Foreskin keratinocyte (primary cell): ENCODE measurements at places on chromosomes 1 and 21. TPM values are rescaled to one million over a fixed set of nuclear protein-coding genes. Genes with fewer than 3 reads are reported as not detected.

- no peak for DNase-seq
Observed at GRCh38 chr1:3625151-3625907, 514 bp downstream of the TPRG1L start.

- DNase-seq = peak; percentile 66
Observed at GRCh38 chr21:31337996-31338907, 5.8 kb downstream of the TIAM1 start.

DNA sequence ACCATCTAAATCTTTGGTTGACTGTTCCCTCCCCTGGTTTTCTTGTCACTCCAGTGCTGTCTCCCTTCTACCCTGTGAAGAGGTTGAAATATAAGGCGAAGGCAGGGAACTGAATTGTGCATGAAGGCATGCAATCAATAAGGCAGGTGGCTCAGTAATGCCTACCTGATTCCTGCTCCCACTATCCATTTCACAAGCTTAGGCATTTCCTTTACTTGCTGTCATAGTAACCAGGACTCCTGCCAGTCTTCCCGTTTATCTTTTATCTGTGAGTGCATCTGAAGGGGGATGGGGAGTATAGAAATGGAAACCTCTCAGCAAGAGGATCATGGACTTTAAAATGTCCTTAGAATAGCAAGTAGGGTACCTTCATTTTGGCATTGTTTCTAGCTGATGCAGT, 40.5 kb downstream of the MRPS6 start:
- no peak for DNase-seq

DNA sequence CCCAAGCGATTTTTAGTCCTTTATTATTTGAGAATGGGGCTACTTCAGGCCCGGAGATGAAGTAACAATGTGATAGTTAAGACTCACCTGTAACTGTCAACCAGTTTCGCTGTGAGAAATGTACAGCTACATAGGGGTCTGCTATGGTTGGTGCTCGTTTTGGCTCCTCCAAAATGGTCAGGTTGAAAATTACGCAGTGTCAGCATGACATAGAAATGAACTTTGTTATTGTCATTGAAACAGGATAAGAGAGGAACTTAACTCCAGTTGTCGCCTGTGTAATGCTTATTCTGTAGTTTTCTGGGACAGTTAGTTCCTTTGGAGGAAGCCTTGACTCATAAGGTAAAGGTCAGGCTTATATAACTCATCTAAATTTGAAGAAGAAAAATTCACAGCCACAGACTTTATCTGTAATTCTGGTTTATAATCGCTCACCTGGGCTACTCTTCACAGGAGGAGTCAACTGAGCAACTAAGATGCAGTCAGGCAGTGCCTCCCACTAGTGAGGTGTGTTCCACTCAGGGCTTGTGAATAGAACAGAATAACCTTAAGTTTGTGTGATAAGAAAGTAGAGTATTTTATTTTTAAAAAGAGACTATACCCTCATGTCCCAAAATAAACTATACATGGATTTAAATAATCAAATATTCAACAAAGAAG, 130.9 kb downstream of the CD247 start:
- DNase-seq = no peak

- DNase-seq = no peak
Observed at GRCh38 chr1:180234369-180235076, 4.5 kb downstream of the LHX4 start.

DNA sequence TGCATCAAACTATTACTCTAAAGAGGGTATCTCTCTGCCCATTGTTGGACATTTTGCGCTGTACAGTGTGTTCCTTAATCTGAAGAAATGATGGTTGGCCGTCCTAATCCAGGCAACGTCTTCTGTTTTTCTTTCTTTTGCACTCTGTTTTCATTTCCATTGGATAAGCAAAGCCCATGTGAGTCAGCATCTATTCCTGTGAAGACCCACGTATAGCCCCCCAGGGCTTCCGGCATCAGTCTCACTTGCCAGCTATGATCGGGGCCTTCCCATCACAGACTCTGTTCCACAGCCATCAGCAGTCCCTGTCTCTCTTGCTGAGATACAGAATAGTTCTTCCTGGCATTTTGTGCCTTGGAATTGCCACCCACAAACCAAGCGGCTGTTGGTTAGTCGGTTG, 29.2 kb upstream of the BRDT start:
- DNase-seq = no peak

DNA sequence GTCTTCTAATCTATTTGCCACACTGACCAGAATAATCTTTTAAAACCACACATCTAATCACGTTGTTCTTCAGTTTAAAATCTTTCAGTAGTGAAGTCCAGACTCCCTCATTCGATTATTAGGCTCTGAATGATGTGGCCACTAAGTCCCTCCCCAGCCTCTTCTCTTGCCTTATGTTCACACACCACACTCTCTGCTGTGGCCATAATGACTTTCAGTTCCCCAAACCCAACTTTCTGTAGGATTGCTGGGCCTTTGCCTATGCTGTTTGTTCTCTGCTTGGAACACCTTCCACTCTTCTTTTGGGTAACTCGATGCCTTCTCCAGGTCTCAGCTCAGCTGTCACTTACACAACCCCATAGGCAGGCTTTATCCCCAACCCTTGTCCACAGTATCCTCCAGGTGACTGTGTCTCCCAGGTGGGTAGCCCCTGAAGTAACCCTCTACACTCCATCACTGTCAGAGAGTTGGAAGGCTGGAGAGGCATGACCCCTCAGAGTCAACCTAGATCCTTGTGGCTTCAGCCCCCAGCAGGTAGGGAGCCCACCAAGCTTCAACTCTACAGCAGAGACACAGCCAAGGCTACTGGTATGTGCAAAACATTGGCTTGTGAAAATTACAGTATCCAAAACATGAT, 8.4 kb upstream of the SLC37A1 start:
- DNase-seq = no peak

- DNase-seq = no peak
Observed at GRCh38 chr1:163163881-163164582, 38.7 kb downstream of the RGS5 start.

DNA sequence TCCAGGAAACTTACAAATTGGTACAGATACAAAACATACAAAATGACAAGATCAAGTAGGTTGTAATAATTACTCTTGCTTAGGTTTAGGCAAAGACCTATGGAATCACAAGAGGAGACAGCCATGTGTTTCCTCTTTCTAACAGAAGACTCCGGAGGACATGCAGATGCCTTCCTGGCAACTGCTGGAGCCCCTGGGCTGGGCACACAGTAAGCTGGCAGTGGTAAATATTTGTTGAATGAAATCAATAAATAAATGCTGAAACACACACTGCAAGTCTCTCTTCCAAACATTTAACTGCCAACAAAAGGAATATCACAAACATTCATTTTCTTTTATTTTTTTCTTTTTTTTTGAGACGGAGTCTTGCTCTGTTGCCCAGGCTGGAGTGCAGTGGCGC, 149.4 kb downstream of the SLC45A1 start:
- no peak for DNase-seq

DNA sequence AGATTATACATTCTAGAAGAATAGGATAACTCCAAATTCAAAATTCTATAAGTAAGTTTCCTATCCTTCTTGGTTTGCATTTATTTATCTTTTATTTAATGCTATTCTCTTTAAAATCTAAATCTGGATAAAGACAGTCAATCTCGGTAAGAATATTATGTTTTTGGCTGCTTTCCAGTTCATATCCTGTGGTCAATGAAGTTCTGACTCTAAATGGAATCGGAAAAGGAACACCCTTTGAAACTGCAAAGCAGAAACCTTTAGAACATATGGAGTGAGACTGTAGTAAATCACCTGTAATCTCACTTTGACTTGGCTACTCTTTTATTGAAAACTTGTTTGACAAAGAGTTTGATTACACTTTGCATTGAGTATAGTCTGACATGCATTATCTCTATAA, 85.2 kb downstream of the KIFAP3 start:
- no peak for DNase-seq

GRCh38 chr1:79133774-79134364, 127.3 kb upstream of the ADGRL4 start:
- DNase-seq = no peak

- no peak for DNase-seq
Observed at GRCh38 chr21:29909571-29909970, 30.2 kb downstream of the GRIK1 start.

DNA sequence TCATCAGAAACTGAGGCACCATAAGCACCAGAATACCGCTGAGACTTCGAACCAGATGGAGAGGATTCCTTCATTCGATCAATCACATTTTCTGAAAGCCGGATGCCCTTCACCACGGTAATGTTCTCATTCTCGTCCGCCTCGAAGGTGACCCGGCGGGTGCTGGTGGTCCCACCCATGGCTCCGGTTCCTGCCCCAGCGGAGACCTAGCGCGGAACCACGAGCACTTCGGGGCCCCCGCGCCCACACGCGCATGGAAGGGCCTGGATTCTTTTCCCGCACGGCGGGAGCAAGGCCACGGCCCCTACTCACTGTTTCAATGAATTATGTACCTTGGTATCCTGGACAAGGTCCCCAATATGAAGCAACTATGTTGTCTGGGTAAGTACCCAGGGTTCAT, 33.1 kb upstream of the WDTC1 start:
- no peak for DNase-seq

GRCh38 chr1:178518894-178519293, 6.0 kb downstream of the TEX35 start:
- peak; percentile 72 for DNase-seq

- no peak for DNase-seq
Observed at GRCh38 chr21:45613881-45614280, 29.6 kb upstream of the PCBP3 start.

DNA sequence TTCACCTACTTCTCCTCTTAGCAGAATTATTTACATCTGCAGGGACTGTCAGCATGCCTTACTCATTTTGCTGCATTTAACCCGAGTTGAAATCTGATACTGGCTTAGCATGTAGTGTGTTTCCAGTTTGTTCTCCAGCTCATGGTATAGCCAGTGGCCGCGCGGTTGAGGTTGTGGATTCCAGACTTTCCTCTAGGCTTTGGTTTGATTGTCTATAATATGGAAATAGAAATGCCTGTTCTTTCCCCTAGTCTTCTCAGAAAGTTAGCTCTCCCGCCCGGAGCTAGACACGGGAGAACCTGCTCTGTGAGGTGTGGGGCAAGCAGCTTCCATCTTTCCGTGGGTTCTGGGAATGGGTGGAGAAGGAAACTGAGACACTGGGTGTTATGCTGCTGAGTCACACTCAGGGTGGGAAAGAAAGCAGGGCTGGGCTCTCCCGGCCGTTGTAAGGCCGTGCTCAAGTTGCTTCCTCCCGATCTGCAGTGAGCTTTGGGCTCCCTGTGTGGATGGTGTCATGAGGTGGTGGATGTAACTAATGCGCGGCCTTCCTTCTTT, 206.8 kb upstream of the TMEM51 start:
- peak; percentile 76 for DNase-seq

GRCh38 chr1:65792669-65793358, at the start of gene PDE4B:
PDE4B (plus strand) TSS chr1:65792895.
- no peak for DNase-seq

GRCh38 chr1:28199328-28200233, 23.1 kb upstream of the PTAFR start:
- no peak for DNase-seq

CD1E gene
- not detected in 2 replicates for total RNA-seq

KRTAP22-2 gene
- total RNA-seq = not detected in 2 replicates

FTCD gene
- not detected in 2 replicates for total RNA-seq

OR2T12 gene
- not detected in 2 replicates for total RNA-seq

VANGL2 gene
- total RNA-seq = 8.0 and 9.9 TPM in 2 replicates

OR6N1 gene
- not detected in 2 replicates for total RNA-seq

NBPF4 gene
- not detected in 2 replicates for total RNA-seq

BACE2 gene
- 84.0 and 87.7 TPM in 2 replicates for total RNA-seq

MYBPH gene
- total RNA-seq = not detected in 2 replicates

NCF2 gene
- 2.3 and 4.7 TPM in 2 replicates for total RNA-seq
